ENCODE measurements at places on chromosomes 2 and 18.

GRCh38 chr2:68762665-68763064 lies 28.1 kb downstream of the ARHGAP25 start:
- DNase-seq, result no peak

DNA sequence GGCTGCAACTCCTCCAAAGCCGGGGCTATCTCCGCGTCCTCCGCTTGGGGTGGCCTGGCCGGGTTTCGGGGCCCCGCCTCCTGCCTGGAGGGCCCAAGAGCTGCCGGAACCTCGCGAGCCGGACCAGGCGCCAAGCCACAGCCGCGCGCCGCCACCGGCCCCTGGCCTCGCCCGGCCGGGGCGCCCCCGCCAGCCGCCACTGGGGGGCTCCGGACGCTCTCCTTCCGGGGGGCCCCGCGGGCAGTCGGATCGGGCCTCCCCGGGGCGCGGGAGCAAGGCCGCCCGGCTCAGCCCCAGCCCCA lies 17.4 kb upstream of the HAAO start:
- DNase-seq, result no peak

DNA sequence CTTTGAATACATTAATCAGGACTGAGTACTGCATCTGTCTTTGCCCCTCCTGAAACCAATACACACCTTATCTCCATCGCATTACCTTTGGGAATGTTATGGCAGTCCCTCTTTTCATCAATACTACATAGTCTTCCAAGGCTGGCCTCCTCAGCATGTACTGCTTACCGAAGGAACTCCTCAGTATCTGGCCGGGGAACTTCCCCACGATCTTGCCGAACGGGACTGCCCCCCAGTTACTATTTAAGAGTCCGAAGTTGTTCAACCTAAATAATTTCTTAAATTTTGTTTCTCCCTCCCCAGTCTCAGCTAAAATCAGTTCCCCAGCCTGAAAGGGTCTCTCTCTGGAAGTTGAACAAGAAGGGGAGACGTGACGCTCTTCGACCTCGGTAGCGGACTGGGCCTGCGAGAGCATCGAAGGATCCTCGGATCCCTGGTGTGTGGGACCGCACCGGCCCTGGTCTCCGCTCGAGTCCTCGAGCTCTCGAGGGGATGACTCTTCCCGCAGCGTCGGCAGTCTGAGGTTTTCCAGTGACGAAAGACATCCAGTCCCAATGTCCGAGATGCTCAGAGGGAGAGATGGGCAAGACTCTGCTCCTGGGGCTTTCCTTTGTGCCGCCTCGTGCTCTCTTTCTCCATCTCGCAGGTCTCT lies 489 bp downstream of the TRMT61B start:
- DNase-seq, result no peak

- no peak for DNase-seq
Observed at GRCh38 chr18:35024965-35025364, 16.2 kb upstream of the MAPRE2 start.

DNA sequence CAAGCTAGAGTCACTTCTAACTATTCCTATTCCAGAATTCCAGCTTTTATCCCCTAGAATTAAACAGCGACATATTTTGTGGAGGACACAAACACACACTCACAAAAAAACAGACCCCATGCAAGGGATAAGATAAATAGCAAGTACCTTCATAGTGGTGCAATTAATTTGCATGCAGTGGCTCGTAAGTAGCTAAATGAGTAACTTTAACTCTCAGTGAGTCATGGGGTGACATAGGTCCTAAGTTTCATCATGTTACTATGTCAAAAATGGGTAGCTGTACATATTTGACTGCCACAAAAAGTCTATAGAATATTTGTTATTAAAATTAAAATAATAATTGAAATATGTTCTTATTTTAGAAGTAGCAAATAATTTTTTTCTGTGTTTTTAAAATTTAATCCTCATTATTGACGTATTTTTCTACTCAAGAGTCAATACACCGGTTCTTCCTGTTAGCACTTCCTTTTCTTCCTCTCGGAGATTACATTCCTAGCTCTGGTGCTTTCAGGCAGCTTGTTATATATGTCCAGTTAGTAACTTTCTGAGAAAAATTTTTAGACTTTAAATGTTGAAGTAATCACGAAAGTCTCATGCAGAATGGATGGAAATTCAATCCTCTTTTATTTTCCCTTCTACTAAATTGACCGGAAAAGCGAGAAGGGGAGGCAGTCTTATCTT lies 247.0 kb downstream of the KCNH7 start:
- DNase-seq, result no peak

DNA sequence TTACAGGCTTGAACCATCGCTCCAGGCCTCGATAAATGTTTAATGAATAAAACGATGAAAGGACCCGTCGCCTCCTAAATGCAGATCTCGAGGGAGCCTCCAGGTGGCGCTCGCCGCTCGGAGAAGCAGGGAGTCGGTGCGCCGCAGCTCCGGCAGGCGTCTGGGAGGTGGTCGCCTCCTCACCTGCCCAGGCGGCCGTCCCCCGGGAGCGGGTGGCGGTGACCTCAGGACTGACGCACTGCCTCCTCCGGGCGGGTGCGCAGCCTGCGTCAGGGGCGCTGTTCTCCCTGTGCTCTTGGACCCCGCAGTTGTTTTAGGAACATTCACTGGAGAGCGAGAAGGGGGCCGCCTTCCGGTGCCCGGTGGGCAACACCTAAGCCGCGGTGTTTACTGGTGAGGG lies 38.6 kb upstream of the POLE4 start:
- DNase-seq, result peak; percentile 51

DNA sequence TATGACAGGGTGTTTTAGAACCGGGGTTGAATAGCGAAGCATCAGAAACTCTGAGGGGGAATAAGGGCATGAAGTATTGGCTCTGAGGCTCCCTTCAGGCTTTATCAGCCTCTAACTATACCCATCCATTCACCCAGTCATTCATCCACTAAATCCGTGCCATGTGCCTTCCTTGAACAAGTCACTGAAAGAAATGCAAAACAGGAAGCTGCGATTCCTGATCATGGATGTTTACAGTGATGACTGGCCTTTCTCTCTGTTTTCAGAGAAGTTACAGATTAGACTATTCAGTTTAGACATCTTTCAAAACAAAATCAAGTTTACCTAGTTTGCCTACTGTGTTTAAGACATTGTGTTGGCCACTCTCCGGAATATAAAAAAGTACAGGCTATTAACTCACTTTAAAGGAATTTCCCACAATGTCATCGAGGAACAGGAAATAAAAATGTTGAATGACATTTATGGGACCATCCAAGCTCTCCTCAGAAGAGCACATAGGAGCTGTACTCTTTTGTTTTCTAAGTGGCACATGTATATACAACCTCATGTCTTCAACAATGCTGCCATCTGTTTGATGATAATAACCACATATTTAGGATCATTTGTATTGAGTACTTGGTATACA lies 43.8 kb upstream of the SLC14A1 start:
- DNase-seq, result no peak

Measured in stimulated activated CD4-positive, alpha-beta T cell treated with anti-CD3 and anti-CD28 coated beads, TNF-alpha, amount 100 ng/mL, for 1 hour (primary cell).